Activated naive CD4-positive, alpha-beta T cell treated with anti-CD3 and anti-CD28 coated beads, Interleukin-2, amount 50 U/mL, for 72 hours (primary cell): ENCODE measurements at places on chromosomes 2 and 18. TPM values are rescaled to one million over a fixed set of nuclear protein-coding genes. Genes with fewer than 3 reads are reported as not detected.

Gene ANKRD62
- not detected for total RNA-seq

Gene AGAP1
- total RNA-seq: 7.2 TPM

Gene THAP4
- total RNA-seq: 45.8 TPM

DNA sequence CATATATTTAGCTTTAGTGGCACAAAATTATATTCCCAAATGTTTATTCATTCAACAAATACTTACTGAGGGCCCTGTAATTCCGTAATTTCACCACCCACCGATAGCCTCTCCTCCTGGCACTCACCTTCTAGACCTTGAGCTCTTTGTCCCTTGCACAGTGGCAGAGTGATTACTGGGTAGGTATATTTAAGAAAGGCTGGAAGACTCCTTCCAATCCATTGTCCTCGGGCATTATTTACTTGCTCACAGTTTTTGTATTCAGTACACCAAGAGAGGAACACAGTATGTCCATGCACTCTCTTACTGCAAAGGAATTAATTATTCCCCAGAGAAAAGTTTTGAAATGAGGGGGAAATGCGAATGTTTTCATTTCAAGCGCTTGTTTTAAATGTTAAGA is 1.1 kb upstream of the CDCA7 start:
- no peak for DNase-seq

DNA sequence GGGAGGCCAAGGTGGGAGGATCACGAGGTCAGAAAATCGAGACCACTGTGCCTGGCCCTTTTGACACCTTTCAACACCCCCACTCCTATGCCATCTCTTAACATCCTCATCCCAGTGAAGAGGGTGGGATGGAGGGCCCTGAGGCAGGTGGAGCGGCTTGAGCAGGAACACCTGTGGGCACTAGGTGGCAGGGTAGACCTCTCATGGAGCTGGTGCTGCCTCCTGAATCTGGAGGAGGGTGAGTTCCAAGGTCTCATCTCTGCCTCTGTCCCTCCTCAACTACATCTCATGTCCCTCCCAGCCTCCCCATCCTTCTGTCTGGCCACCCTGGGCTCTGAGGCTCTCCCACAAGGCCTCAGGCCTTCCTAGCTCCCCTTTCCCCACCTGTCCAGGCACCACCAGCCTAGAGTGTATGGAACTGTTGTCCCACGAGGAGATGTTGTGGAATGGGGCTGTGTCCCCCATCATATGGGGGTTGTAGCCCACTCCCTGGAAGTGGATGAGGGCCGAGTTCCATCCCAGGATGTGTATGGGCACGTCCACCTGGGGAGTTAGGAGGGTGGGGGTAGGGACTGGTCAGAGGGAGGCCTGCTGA is 17.0 kb upstream of the CRYBA2 start:
- DNase-seq: no peak

DNA sequence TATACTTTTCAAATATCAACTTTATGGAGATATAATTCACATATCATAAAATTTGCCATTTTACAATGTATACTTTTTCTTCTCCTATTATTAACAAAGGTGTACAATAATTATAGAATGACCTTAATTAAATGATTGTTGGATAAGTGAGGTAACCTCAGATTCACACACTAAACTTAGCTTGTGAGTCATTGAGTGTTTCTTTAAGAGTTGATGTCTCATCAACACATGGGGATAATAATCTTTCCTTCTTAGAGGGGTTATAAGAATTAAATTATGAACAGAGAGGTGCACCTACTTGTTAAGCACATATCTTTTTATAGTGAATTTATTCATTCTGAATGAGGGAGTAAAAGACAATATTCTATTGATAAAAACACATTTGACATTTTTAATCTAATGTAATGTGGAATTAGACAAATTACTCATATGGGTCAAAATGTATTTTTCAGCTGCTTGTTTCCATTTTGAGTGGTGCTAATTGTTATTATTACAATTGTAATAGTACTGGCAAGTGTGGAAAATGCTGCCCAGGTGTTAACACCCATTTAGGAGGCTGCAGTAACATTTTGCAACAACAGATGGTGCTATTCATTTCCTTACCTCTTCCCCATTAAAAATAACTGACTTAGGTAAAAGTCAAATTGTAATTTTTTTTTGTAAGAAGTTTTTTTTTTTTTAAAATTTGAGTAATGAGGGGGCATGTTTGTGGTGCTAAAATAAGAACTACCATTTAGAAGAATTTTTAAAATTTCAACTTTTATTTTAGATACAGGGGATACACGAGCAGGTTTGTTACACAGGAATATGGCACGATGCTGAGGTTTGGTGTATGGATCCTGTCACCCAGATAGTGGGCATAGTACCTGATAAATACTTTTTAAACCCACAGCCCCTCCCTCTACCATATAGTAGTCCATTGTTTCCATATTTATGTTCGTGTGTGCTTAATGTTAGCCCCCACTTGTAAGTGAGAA is 32.1 kb upstream of the DYNAP start:
- DNase-seq: no peak

DNA sequence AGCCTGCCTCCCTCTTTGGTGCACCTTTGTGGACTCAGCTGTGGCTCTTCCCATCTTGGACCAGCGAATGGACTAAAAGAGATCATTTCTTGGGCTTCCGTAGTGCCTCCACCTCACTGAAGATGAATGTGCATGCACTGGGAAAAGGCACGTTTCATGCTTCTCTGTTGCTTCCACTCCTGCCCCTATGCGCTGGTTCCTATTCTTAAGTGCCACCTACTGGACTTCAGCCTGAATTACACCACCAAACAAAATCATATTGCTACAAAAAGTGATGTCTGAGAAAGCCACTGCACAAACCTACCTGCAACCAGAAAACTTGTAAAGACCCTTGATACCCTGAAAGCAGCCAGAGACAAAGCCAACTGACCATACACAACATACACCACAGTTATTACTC is 695.6 kb downstream of the TSN start:
- DNase-seq: no peak

- DNase-seq: no peak
Observed at GRCh38 chr2:209424781-209425470, 1.1 kb downstream of the MAP2 start.

- no peak for DNase-seq
Observed at GRCh38 chr2:177535958-177536504, 143.5 kb downstream of the AGPS start.
